Kidney glomerular epithelial cell (primary cell): ENCODE measurements at places on chromosomes 2 and 18.
A peak's percentile ranks its signal among the peaks of the same experiment; 100 is the strongest.

- DNase-seq: no peak
These were observed 55.8 kb downstream of the TTC32 start for GRCh38 chr2:19846030-19846429.

- peak; percentile 29 for DNase-seq
These were observed 2.0 kb upstream of the UPP2 start for GRCh38 chr2:158099716-158100115.

DNA sequence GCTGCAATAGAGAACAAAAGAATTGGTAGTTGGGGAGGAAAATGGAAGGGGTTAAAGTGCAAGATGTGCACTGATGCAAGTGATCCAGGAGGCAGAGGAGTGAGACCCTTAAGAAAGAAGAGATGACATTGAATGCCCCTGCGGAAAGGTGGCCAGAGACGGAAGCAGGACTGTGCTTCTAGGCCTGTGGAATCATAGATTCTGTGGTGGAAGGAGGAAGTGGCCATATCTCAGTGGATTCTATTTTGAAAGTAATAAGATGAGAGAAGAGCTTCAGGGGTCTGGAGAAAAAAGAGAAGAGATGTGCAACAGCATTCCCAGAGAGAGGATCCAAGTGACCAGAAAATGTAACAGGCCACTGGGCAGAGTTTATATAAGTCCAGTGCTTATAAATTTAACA is 18.6 kb upstream of the GYPC start:
- DNase-seq: no peak

- DNase-seq: no peak
These were observed 5.3 kb upstream of the NCK2 start for GRCh38 chr2:105739426-105739825.

DNA sequence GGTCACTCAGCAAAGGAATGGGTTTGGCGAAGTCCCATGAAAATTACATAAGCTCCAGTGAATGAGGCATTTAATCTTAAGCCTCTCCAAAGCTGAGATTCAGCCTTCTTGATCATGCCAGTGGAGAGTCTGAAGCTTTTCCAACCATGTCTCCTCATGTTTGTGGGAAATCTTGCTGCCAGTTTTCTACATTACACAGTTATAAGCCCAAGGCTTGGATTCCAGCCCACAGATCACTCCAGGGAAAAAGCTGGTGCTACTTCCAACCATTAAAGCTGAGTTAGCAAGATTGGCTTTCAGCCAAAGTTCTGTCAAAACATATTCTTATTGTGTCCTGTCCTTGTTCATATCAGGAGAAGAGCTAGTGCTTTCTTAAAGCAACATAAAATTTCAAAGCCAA is 293.8 kb downstream of the LRRTM4 start:
- DNase-seq: no peak
